Astrocyte (in vitro differentiated cells and primary cell): ENCODE measurements at places on chromosomes 5 and 9. TPM values are rescaled to one million over a fixed set of nuclear protein-coding genes. Genes with fewer than 3 reads are reported as not detected.

GRCh38 chr9:87714819-87715218 is 11.1 kb upstream of the CTSL start:
- H3K27me3 ChIP-seq = no peaks in the 10 kb centered on the region
- DNase-seq = peak; percentile 75
- peak overlapping the region; percentile 0 for H3K27ac ChIP-seq
- peaks cover 35% of the 10 kb centered on the region for H3K4me1 ChIP-seq
- no peak overlapping the region for H3K4me3 ChIP-seq

GRCh38 chr5:141826674-141827073 is 51.5 kb downstream of the PCDH1 start:
- H3K4me3 ChIP-seq = no peak overlapping the region
- peaks cover 4% of the 10 kb centered on the region for H3K4me1 ChIP-seq
- DNase-seq = no peak
- H3K36me3 ChIP-seq = no peaks in the 10 kb centered on the region
- H3K27me3 ChIP-seq = no peaks in the 10 kb centered on the region
- no peak overlapping the region for H3K27ac ChIP-seq

DNA sequence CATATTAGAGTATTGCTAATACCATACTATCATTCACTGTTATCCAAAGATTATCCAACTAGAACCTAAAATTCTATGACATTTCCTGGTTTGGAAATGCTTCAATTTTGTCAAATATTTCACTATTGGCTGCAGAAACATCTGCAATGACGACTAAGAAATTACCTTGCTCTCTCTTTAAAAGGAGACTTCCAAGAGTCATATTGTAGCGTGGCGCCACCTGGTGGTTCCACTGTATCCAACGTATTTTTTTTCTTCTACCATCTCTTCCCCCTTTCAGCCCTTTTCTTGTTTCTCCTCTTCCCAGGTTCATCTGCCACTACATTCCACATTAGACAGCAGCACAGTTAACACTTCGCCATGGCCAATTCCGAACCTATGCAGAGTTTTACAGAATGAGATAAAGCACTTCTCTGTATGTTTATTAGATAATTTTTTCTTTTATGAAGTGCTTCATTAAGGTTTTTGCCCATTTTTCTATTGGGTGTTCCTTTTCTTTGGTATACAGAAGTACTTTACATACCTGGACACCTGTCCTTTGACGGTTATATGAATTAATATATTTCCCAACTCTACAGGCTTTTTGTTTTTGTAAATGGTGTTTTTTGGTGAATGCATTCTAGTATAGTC is 153.5 kb downstream of the CDC42SE2 start:
- H3K4me3 ChIP-seq = no peak overlapping the region
- no peaks in the 10 kb centered on the region for H3K36me3 ChIP-seq
- no peaks in the 10 kb centered on the region for H3K4me1 ChIP-seq
- H3K27ac ChIP-seq = no peak overlapping the region

GRCh38 chr9:83431101-83432060 is 106.8 kb downstream of the FRMD3 start:
- peaks cover 9% of the 10 kb centered on the region for H3K4me1 ChIP-seq
- H3K27me3 ChIP-seq = no peaks in the 10 kb centered on the region
- no peak overlapping the region for H3K27ac ChIP-seq
- no peaks in the 10 kb centered on the region for H3K36me3 ChIP-seq
- H3K4me3 ChIP-seq = no peak overlapping the region
- no peak for DNase-seq

GRCh38 chr9:133485531-133486260 is 6.8 kb upstream of the SLC2A6 start:
- no peak for DNase-seq
- H3K4me3 ChIP-seq = no peak overlapping the region
- no peaks in the 10 kb centered on the region for H3K36me3 ChIP-seq
- no peak overlapping the region for H3K27ac ChIP-seq
- H3K4me1 ChIP-seq = peaks cover 6% of the 10 kb centered on the region
- no peaks in the 10 kb centered on the region for H3K27me3 ChIP-seq

- no peaks in the 10 kb centered on the region for H3K4me1 ChIP-seq
- no peak overlapping the region for H3K4me3 ChIP-seq
- no peaks in the 10 kb centered on the region for H3K36me3 ChIP-seq
- peak; percentile 5 for DNase-seq
- H3K27ac ChIP-seq = no peak overlapping the region
Measured at GRCh38 chr5:856531-857425, 6.0 kb upstream of the ZDHHC11 start.

- H3K4me3 ChIP-seq = no peak overlapping the region
- H3K4me1 ChIP-seq = no peaks in the 10 kb centered on the region
- H3K27ac ChIP-seq = no peak overlapping the region
- no peaks in the 10 kb centered on the region for H3K27me3 ChIP-seq
- no peak for DNase-seq
Measured at GRCh38 chr9:36730414-36730813, 157.7 kb downstream of the MELK start.

GRCh38 chr9:104416470-104416869 is 87.6 kb upstream of the OR13F1 start:
- H3K4me1 ChIP-seq = no peaks in the 10 kb centered on the region
- no peak overlapping the region for H3K27ac ChIP-seq
- no peak for DNase-seq
- no peaks in the 10 kb centered on the region for H3K27me3 ChIP-seq

GRCh38 chr5:4859500-4860235 is 280.5 kb upstream of the ADAMTS16 start:
- H3K27ac ChIP-seq = no peak overlapping the region
- DNase-seq = no peak
- no peak overlapping the region for H3K4me3 ChIP-seq
- H3K36me3 ChIP-seq = no peaks in the 10 kb centered on the region

TSSK1B gene
- 0.20 and 0.41 TPM in 2 replicates for total RNA-seq

PCDHA9 gene
- 0.95 and 1.1 TPM in 2 replicates for total RNA-seq

C5orf46 gene
- 22.6 and 32.3 TPM in 2 replicates for total RNA-seq
